IPS DF 6.9 (cell line): ENCODE measurements at places on chromosomes 12 and 14.
A peak's percentile ranks its signal among the peaks of the same experiment; 100 is the strongest.

- DNase-seq: no peak
Measured at GRCh38 chr14:95516554-95517181, at the start of gene SYNE3. Gene SYNE3, minus strand, starts transcription at chr14:95516650. Its CDS starts 40,829 bp downstream, at chr14:95475821.

DNA sequence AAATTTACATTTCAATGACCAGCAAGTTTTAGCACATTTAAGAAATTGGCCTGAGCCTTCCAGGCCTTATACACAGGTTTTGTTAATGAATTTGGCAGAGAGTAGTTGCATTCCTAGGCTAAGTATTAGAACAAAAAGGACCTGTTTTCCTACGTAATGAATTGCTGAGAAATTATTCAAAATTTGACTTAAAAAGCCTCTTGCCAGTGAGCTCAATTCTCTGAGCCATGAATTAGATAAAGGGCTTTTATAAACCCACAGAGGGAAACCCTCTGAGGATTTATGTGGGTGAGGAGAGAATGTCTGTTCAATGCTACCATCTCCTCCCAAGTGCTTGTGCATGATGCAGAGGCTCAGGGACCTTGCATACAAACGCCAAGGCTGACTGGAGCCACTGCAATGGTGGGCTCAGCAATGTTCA is 94.5 kb upstream of the PELI2 start:
- no peak for DNase-seq

DNA sequence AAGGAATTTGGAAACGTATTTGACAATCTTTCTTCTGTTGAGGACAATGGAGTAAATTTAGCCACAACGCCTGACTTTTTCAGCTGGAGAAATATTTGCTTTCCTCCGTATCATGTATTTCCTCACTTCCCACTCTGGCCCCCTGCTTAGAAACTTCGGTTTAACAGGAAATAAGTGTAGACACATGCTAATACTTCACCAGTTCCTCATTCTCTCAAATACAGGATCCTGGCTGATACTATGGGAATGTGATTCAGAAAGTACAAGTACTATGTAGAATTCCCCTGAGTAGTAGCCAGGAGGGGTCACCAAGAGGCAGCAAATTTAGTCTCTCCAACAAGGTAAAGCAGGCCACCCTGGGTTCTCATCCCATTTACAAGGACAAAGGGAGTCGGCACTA is 58.0 kb downstream of the FAR2 start:
- no peak for DNase-seq

GRCh38 chr12:117890644-117891043 is 78.1 kb downstream of the KSR2 start:
- DNase-seq: no peak

DNA sequence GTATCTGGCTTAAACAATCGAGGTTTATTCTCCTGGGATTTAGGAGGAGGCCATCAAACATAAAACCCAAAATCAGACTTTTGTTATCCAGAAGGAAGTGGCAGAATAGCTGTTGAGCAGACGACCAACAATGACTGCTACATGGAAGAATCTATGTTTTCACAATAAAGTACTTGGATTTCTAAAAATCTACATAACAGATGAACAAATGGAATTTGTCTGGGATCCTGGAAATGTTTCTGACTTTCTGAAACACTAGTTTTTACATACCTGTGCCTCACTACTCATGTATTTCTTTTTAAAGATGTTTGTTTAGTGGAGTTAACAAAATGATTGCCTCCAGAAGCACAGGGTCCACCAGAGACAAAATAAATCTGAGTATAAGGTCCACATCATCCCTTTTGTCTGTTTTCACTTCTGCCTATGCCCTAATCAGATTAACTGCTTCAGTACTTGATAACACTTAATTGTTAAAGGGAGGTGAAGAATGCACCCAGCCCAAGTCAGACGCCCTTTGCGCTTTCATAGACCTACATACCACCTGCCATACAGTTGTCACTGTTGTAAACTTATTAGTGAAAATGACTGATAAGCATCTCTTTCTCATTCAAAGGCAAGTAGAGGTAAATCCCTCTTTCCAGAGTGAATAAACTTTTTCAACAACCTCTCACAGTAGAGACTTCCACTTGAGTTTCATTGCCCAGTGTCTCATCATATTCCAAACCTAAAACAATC is 164.6 kb downstream of the EGLN3 start:
- DNase-seq: no peak

GRCh38 chr12:78494911-78495310 is 369.7 kb upstream of the SYT1 start:
- no peak for DNase-seq

- DNase-seq: no peak
Measured at GRCh38 chr14:32202491-32202997, 525 bp downstream of the RNU6-8 start.

DNA sequence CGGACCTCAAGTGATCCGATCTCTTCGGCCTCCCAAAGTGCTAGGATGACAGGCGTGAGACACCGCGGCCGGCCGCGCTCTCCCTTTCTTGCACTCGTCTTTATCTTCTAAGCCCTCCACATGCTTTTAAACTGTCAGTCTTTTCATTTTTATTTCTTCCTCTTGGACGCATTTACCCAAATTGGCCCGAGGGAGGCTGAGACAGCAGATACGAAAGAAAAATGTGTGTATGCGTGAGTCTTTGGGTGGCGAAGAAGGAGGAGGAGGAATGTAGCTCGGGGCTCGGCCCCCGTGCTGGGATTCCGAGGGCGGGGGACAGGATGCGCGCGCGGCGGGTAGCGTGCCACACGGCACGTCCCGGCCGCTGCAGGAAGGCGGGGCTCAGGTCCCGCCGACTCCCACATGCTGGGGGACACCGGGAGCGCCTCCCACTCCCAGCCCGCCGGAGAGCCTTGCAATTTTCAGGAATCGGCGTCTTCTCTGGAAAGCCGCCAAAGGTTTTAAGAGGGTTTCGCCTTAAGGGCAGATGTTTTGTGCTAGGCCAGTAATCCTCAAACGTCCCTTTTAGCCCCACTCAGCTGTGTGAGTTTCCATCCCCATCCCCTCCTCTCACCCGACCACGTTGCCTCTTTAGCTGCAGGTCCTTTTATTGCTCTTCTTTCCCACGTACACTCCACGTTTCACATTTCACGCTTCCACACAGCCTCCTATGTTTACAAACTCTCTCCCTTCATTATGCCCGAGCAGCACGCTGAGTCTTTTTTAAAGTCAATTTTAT is 34.7 kb upstream of the SLC2A3 start:
- peak; percentile 85 for DNase-seq

- DNase-seq: no peak
Measured at GRCh38 chr12:95257541-95257940, 39.9 kb downstream of the VEZT start.

GRCh38 chr12:22722081-22722480 is 97.1 kb downstream of the ETNK1 start:
- no peak for DNase-seq

GRCh38 chr14:55850825-55851241 is 267.4 kb upstream of the PELI2 start:
- DNase-seq: no peak

- DNase-seq: no peak
Measured at GRCh38 chr14:33120341-33120740, 181.7 kb downstream of the NPAS3 start.

DNA sequence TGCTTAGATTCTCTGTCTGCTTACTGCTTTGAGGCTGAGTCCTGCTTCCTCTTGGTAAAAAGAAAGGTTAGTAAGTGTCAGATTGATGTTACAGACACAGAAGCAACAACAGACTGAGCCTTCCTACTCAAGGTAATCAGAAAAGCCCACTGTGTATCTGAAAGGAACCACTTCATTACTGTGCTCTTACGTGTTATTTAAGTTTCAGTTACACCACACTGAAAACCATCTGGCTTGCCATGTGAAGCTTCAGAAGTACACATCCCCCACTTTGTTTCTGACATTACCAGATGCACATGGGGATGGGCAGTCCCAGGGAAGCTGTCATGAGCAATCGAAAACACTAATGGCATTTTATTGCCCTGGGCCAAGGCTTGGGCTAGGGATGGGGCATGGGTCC is 1290.1 kb downstream of the AACS start:
- no peak for DNase-seq

- DNase-seq: no peak
Measured at GRCh38 chr14:88064841-88065240, 59.9 kb downstream of the GPR65 start.

GRCh38 chr12:112347581-112347982 is 34.6 kb downstream of the HECTD4 start:
- no peak for DNase-seq

DNA sequence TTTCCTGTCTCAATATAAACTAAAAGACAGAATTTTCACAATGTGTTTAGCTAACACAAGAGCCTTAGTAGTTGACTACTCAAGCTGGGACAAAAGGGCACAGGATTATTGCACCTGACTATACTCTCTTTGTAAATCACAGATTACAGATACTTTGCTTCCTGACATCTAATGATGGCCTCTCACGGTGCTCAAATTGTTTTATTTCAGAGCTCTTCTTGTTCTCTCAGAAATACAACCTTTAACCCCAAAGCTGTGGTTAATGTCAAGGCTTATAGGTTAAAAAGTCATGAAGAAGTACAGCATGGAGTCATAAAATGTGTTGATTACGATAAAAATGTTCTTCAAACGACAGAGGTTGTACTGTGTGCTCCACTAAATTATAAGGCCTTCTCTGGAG is 89.9 kb upstream of the CPNE8 start:
- DNase-seq: no peak

- no peak for DNase-seq
Measured at GRCh38 chr14:101925152-101925551, 39.2 kb upstream of the DYNC1H1 start.

DNA sequence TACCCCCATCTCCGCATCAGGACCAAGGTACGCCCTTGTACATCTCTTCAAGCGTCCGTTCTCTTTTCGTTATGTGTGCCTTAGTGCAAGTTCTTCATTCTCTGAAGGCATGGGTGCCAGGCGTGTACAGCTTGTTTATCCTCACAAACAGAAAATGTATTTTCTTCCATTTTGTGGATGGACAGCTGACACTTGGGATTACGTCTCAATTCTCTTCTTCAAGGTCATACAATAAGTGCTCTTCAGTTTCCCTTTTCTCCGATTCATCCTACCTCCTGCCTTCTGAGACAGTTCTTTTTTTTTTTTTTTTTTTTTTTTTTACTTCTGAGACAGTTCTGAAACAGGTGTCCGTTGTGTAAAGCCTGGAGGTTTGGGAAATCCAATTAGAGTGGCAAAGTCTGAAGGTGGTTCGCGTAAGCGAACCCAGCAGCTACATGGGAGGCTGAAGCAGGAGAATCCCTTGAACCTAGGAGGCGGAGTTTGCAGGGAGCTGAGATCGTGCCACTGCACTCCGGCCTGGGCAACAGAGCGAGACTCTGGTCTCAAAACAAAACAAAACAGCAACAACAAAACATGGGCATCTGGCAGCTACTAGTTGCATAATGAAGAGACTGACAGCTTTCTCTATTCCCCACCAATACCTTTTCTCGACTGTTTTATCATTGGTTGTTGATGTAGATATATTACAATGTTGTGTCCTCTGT is 734 bp downstream of the COX6A1 start:
- DNase-seq: no peak

DNA sequence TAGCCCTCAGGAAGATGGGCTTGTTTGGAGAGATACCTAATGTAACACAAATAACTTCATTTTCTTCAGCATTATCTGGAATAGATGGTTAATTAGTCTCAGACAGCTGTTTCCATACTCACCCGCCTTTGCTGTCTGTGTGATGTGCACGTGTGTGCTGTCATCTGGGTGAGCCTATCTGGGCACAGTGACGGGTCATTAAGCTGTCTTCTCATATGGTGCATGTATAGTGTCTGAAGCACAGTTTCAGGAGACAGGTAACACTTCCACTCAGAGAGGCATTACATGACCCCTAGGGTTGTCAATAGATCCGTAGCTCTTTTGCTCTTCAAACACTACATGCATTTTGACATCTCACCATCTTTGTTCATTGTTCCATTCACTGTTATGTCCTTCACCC is 493.3 kb downstream of the APAF1 start:
- no peak for DNase-seq

- no peak for DNase-seq
Measured at GRCh38 chr14:64278458-64278857, 15.7 kb downstream of the ESR2 start.

- no peak for DNase-seq
Measured at GRCh38 chr14:103708750-103709187, 6.5 kb downstream of the XRCC3 start.

GRCh38 chr12:124774462-124775167 is 89.0 kb downstream of the SCARB1 start:
- no peak for DNase-seq

GRCh38 chr12:66375560-66375959 is 73.3 kb downstream of the HELB start:
- no peak for DNase-seq

GRCh38 chr12:69425417-69425816 is 44.8 kb upstream of the FRS2 start:
- no peak for DNase-seq

GRCh38 chr12:93059925-93060665 is 131.0 kb upstream of the EEA1 start:
- no peak for DNase-seq

DNA sequence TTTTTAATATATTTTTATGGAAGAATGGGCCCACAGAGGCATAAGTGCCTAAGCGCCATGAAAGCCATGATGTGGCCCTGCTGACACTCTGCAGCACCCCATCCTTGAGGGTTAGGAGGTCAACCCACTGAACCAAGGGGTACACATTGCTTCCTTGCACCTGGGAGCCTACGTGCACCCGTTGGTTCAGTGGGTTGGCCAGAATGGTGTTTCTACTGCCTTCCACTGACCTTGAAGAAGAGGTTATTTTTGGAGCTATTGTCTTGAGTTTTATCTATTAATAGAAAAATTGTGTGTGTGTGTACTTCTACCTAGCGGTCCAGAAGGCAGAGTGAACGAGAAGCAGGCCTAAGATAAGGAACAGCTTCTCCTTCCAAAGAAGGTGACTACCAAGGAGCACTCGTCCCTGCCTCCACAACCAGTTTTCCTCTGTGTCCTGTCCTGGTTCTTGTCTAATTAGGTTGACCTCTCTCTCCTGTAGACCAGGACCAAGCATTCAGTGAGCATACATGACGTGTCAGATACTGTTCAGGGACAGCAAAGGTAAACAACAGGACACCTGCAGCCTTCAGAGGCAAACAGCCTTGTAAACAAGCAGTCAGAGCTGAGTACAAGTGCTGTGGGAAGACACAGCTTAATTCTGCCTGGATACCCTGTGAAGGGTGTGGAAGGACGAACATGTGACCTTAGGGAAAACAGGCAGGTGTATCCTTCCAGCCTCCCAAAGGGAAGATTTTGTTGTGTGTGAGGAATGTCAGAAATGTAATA is 30.4 kb upstream of the PLEK2 start:
- no peak for DNase-seq

GRCh38 chr12:54879150-54879549 is 24.8 kb downstream of the MUCL1 start:
- DNase-seq: no peak

DNA sequence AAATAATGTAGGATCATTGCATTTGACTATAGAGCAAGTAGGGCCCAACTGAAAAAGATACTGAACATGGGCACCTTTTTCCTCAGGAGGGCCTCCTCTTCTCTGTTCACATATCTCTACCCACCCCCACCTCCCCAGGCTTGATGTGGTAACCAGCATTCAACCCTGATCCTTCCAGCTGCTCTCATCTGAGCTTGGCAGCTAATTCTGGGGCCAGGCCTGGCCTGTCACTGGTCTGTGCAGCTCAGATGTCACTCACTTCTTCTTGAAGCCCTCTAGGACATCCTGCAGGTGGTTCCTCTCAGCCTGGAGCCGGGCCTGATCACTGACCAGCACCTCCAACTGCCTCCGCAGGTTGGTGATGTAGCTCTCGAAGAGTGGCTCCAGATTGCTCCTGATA is 2.1 kb downstream of the KRT84 start:
- no peak for DNase-seq

GRCh38 chr12:28558250-28558649 is 368.0 kb downstream of the CCDC91 start:
- no peak for DNase-seq

GRCh38 chr14:50647753-50648152 is 20.4 kb downstream of the SAV1 start:
- DNase-seq: no peak
